ENCODE measurements at places on chromosomes 11 and 22. TPM values are rescaled to one million over a fixed set of nuclear protein-coding genes. Genes with fewer than 3 reads are reported as not detected.

The APIP gene
- total RNA-seq, result 38.3 TPM

The RAB36 gene
- total RNA-seq, result 0.90 TPM

The MUC2 gene
- not detected for total RNA-seq

The POU2F3 gene
- total RNA-seq, result not detected

DNA sequence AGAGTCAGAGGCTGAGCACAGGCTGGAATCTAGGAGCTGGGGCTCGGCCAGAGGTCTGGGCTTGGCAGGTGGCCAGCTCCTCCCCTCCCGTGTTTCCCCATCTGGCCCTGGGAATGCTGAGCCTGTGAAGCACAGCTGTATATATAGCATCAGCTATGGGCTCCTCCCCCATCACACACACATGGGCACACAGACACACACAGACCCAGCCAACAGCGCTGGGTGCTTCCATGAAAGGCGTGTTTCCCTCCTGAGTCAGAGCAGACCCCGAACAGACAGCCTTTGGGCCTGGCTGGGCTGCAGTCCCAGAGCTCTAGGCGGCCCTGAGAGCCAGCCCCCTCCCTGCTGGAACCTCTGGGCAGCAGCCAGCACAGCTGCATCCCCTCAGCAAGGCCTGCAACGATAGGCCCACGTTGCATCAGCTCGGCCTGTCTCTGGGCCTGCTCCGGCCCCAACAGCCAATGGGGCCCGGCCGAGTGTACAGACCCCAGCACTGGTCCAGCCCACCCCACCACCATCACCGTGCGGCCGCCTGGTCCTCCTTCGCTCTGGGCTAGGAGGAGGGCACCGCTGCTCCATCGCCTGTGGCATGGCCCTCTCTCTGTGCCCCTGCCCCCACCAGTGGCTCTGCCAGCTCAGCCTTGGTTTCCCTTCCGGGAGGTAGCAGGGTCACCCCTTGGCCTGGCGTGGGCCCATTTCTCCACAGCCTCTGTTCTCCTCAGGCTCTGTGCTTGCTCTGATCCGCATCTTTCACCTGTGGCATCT, 7.6 kb upstream of the SERPINH1 start:
- H3K36me3 ChIP-seq, result no peaks in the 10 kb centered on the region
- no peaks in the 10 kb centered on the region for H3K27me3 ChIP-seq
- no peak overlapping the region for H3K4me3 ChIP-seq
- H3K27ac ChIP-seq, result no peak overlapping the region

DNA sequence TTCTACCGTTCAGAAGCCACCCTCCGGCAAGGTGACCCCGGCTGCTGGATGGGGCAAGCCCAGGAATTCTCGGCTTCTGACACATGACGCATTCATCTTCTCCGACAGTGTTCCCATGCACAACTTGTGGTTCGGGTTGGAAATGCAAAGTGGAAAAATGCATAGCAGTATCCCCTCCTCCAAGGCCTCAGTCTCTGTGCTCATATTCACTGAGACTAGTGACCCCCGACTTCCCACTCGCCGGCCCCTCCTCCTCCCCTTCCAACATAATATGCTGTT, 70.0 kb upstream of the NTM start:
- H3K27ac ChIP-seq, result no peak overlapping the region
- no peaks in the 10 kb centered on the region for H3K4me1 ChIP-seq
- DNase-seq, result no peak
- H3K4me3 ChIP-seq, result no peak overlapping the region
- peaks cover 25% of the 10 kb centered on the region for H3K27me3 ChIP-seq

DNA sequence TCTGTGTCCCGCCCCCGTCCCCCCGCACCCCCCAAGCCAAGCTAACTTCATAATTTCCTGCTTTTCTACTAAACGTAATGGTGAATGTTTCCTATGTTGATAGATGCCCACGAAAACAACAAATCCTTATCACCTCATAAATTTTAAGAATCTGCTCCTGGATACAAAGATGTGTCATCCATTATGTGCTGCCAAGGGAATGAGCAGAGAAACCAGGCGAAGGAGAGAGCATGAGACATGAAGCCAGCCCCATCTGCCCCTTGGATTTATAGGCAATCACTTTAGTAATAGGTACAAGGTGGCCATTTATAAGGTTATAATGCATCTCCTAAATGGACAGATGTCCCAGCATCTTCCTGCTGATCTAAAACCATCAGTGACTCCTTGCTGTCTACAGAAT, 30.3 kb downstream of the LAYN start:
- no peaks in the 10 kb centered on the region for H3K36me3 ChIP-seq
- H3K27ac ChIP-seq, result no peak overlapping the region
- H3K4me1 ChIP-seq, result peaks cover 6% of the 10 kb centered on the region
- no peak for DNase-seq
- H3K4me3 ChIP-seq, result no peak overlapping the region

DNA sequence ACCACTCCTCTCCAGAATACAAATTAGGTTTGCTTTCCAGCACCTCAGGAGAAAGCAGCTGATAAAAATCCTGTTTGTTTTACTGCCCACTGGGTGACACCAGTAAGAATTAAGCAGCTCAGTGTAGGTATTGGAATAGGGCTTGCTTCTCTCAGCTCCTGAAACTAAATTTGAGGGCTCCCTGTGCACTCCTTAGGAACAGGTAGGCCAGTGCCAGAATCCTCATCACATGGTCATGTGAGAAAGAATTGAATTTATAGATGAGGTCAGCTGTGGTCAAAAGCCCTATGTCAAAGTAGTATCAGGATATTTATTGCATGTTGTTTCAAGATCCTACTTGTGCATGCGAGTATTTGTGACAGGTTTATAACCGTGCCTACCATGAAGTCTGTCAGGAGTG, 1.0 kb downstream of the PRSS23 start:
- DNase-seq, result no peak
- H3K36me3 ChIP-seq, result peaks cover 6% of the 10 kb centered on the region
- H3K4me3 ChIP-seq, result peak overlapping the region; percentile 22
- peaks cover 34% of the 10 kb centered on the region for H3K4me1 ChIP-seq
- H3K27ac ChIP-seq, result no peak overlapping the region

DNA sequence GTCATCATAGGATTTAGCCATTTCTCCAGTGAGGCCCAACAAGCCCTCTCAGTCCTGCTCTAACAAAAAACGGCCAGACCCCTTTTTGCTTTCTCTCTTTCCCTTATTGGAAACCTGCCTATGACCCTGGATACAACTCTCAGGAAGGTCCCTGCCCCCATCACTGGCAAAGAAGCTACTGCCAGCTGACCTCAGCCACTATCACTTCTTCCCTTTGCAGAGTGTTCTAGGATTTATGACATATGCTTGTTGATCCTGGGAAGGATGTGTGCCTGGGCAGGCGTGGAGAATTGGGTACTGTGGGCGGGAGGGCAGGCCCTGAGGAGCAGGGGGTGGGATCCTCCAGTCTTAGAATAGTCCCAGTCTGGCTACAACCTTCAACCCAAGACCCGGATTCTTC, 7.5 kb downstream of the PGAP2 start:
- no peak overlapping the region for H3K4me3 ChIP-seq
- H3K27ac ChIP-seq, result no peak overlapping the region
- no peaks in the 10 kb centered on the region for H3K4me1 ChIP-seq
- no peak for DNase-seq

- no peak overlapping the region for H3K4me3 ChIP-seq
- H3K27me3 ChIP-seq, result peaks cover 5% of the 10 kb centered on the region
- H3K36me3 ChIP-seq, result no peaks in the 10 kb centered on the region
- peaks cover 16% of the 10 kb centered on the region for H3K4me1 ChIP-seq
- no peak for DNase-seq
- no peak overlapping the region for H3K27ac ChIP-seq
These were observed 11.6 kb upstream of the MB start for GRCh38 chr22:35628732-35629131.

DNA sequence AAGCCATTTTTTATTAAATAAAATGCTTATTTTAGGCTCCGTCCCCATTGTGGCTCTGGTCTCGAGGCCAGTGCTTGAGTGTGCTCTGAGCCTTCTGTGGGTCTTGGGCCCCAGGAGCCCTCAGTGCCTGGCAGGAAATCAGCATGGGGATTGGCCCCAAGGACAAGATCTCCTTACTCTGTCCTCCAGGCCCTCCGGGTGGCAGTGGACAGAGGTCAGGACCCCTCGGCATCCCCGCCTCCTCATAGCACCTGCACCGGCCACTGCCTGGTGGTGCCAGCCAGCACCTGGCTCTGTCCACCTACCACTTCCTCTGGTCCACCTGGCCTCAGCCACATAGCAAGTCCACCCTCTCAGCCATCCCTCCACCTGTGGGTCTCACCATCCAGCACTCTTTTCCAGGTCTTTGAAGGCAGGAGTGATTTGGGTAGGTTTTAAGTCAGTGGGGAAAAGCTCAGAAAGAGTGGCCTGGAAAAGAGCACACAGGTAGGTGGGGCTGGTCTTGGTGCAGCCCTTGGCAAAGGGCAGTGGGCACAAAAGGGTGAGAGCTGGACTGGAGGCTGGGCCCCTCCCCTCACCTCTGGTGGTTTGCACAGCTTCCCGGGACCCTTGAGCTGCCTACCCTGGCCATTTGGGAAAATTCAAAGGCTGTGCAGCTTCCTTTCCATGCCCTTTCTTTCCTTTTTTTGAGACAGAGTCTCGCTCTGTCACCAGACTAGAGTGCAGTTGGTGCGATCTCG, 3.5 kb downstream of the CLDN5 start:
- no peak for DNase-seq
- H3K4me3 ChIP-seq, result no peak overlapping the region
- H3K36me3 ChIP-seq, result peaks cover 22% of the 10 kb centered on the region
- peak overlapping the region; percentile 6 for H3K27ac ChIP-seq

DNA sequence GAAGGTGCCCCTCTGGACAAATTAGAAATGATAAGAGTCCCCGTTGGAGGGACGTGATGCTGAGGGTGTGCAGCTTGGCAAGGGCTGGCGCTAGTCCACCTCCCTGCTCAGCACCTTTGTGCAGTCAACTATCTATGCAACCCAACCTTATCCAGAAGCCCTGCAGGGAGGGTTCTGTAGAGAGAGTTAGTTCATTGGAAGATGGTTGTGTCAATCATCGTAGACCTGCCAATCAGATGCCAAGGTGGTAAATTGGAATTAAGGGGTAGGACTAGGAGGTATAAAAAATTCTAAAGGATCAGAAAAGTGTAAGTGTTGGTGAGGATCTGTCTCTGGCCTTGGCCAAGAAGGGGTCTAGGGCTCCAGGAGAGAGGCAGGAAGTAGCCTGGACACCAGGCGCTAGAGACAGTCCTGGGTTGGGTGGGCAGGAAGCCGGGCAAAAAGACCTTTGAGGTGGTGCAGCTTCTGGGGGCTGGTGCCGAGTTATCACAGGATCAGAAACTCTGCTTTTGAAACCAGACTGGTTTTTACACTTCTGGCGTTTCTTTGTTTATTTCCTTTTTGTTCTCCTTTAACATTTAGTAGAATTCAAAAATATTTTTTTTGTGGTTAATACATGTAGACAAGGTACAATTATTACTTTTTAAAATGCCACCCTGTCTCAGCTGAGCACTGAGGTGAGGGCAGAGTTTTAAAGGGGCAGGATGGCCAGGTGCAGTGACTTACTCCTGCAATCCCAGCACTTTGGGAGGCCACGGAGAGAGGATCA, 1.6 kb downstream of the C1QTNF6 start:
- H3K36me3 ChIP-seq, result no peaks in the 10 kb centered on the region
- peak overlapping the region; percentile 52 for H3K4me3 ChIP-seq
- peak overlapping the region; percentile 77 for H3K27ac ChIP-seq
- H3K27me3 ChIP-seq, result no peaks in the 10 kb centered on the region
- peaks cover 50% of the 10 kb centered on the region for H3K4me1 ChIP-seq

DNA sequence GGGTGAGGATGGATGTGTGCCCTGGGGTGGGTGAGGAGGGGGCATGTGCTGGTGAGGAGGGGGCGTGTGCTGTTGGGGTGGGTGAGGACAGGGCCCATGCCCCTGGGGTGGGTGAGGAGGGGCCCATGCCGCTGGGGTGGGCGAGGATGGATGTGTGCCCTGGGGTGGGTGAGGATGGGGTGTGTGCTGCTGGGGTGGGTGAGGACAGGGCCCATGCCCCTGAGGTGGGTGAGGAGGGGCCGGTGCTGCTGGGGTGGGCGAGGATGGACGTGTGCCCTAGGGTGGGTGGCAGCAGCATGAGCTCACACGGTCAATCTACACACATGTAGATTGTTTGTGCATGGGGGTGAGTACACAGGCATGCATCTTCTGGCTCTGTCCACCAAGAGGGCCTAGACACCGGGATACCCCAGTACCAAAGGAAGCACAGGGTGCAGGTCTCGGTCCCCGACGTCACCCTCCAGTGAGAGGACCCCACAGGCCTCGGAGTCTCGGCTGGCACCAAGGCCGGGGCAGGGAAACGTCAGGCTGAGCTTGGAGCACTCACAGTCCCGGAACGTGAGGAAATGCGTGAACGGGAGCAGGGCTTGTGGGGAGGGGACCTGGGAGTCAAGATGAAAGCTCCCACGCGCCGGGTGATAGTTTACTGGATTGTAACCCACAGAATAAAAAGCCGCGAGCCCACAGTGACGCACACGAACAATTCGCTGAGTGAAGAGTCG, 37.4 kb upstream of the TOLLIP start:
- DNase-seq, result no peak
- no peaks in the 10 kb centered on the region for H3K36me3 ChIP-seq
- H3K27me3 ChIP-seq, result no peaks in the 10 kb centered on the region
- peaks cover 3% of the 10 kb centered on the region for H3K4me1 ChIP-seq
- H3K4me3 ChIP-seq, result no peak overlapping the region

DNA sequence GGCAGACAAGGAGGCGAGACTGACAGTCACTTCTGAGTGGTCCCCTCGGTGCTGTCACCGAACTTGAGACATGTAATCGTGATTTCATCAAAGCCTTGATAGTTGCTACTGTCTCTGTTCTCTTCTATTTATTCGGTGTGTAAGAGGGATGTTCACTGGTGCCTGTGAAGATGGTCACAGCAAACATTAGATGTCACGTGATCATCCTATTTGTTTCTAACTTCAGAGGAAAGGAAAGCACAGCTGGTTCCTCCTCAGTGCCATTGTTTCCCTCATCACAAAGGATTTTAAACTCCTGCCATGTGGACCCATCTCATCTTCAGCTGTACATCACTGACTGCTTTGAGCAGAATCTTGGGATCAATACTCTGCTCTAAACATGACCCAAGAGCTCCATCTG, 73.1 kb upstream of the CLMP start:
- H3K4me1 ChIP-seq, result peaks cover 4% of the 10 kb centered on the region
- DNase-seq, result no peak
- H3K27me3 ChIP-seq, result peaks cover 20% of the 10 kb centered on the region
- no peaks in the 10 kb centered on the region for H3K36me3 ChIP-seq
- no peak overlapping the region for H3K4me3 ChIP-seq

All from activated naive CD8-positive, alpha-beta T cell treated with anti-CD3 and anti-CD28 coated beads for 36 hours (primary cell).